ENCODE measurements at places on chromosomes 16 and 17.

GRCh38 chr16:14344945-14345344 lies 273.8 kb downstream of the MRTFB start:
- DNase-seq, result no peak
- H3K27me3 ChIP-seq, result peaks cover 33% of the 10 kb centered on the region
- H3K36me3 ChIP-seq, result no peaks in the 10 kb centered on the region
- no peaks in the 10 kb centered on the region for H3K4me1 ChIP-seq
- H3K4me3 ChIP-seq, result no peak overlapping the region
- H3K27ac ChIP-seq, result no peak overlapping the region

GRCh38 chr17:68343976-68344375 lies 52.7 kb downstream of the ARSG start:
- peak overlapping the region; percentile 93 for H3K27ac ChIP-seq
- no peak for DNase-seq
- peaks cover 4% of the 10 kb centered on the region for H3K36me3 ChIP-seq
- H3K4me1 ChIP-seq, result peaks cover 62% of the 10 kb centered on the region
- peak overlapping the region; percentile 55 for H3K4me3 ChIP-seq

DNA sequence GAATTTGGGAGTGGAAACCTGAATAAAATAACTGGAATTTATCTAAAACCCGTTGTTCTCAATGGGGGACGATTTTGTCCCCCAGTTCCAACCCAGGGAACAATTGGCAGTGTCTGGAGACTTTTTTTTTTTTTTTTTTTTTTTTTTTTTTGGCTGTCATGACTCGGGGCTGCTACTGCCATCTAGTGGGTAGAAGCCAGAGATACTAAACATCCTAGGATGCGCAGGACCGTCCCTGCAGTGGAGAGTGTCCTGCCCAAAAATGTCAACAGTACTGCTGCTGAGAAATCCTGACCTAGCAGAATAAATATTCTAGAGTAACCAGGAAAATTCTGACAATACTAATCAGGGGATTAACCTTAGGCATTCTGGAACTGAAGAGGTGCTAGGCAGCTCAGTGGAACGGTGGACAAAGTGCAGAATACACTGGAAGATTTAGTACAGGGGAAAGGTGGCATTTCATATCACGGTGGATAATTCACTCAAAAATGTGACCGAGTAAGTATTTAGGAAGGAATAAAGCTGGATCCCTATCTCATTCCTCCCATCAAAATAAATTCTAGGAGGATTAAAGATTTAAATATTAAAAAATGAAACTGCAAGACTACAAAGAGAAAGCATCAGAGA lies 107.6 kb downstream of the SPECC1 start:
- H3K4me1 ChIP-seq, result no peaks in the 10 kb centered on the region
- no peak overlapping the region for H3K27ac ChIP-seq
- H3K27me3 ChIP-seq, result peaks cover 4% of the 10 kb centered on the region
- no peak overlapping the region for H3K4me3 ChIP-seq
- H3K36me3 ChIP-seq, result peaks cover 2% of the 10 kb centered on the region

DNA sequence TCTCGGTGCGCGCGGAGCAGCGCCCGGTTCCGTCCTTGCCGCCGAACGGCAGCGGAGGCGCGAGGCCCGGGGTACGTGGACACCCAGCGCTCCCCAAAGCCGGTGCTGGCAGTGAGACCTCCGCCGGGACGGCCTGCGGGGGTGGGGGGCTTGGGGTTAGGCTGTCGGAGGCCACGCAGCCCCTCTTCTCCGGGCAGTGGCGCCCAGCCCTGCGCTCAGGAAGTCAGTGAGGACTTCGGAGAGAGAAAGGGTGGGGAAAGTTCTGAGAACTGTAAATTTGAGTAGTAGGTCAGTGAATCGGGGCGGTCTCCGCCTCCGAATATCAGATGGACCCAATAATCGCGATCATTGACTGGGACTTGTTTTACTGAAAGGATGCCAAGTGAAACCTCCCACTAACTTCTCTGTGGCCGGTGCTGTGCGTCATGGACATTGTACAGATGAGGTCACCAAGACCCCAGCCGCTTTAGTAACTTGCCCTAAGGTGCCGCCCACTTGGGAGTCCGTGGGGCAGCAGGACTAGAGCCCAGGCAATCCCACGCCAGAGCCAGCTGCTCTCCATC lies 468 bp downstream of the IL4R start:
- H3K4me1 ChIP-seq, result peaks cover 48% of the 10 kb centered on the region
- H3K27me3 ChIP-seq, result no peaks in the 10 kb centered on the region
- peak overlapping the region; percentile 96 for H3K27ac ChIP-seq
- DNase-seq, result no peak
- peaks cover 10% of the 10 kb centered on the region for H3K36me3 ChIP-seq

DNA sequence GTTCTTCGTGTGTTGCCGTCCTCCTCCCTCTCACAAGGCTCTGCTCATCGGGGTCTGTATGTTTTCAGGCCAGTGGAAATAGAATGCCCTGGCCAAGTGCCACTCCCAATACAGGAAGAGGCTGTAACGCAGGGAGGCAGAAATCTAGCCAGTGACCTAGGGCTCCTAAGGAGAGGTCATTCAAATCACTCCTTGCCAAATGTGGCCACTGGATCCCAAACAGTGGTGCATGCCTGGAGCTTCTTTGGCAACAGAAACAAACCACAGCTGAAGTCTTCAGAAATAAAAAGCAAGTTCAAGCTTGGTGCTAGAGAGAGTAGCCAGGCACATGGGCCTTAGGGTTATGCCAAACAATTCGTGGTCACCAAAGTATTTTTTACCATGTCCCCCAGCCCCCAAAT lies 66.1 kb downstream of the SMG6 start:
- H3K4me1 ChIP-seq, result peaks cover 10% of the 10 kb centered on the region
- H3K4me3 ChIP-seq, result no peak overlapping the region
- H3K27ac ChIP-seq, result no peak overlapping the region
- no peak for DNase-seq
- H3K36me3 ChIP-seq, result peaks cover 10% of the 10 kb centered on the region
- H3K27me3 ChIP-seq, result no peaks in the 10 kb centered on the region

DNA sequence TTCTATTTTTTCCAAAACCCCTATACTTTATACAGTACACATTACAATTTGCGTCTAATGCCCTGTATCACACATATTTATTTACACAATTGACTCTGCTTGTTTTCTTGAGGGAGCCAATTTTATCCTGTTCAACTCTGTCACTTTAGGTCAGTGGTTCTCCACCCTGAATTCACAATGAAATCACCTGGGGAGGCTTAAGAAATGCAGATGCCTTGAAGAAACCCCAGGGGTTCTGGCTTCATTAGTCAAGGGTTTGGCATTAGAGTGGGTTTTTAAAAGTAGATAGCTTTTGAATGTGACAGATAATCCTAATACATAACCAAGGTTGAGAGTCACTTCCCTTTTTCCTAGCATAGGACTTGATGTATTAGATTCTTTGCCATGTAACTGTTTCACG lies 398.6 kb upstream of the ERCC4 start:
- no peaks in the 10 kb centered on the region for H3K36me3 ChIP-seq
- H3K4me1 ChIP-seq, result no peaks in the 10 kb centered on the region
- no peak overlapping the region for H3K4me3 ChIP-seq
- DNase-seq, result no peak
- no peak overlapping the region for H3K27ac ChIP-seq

DNA sequence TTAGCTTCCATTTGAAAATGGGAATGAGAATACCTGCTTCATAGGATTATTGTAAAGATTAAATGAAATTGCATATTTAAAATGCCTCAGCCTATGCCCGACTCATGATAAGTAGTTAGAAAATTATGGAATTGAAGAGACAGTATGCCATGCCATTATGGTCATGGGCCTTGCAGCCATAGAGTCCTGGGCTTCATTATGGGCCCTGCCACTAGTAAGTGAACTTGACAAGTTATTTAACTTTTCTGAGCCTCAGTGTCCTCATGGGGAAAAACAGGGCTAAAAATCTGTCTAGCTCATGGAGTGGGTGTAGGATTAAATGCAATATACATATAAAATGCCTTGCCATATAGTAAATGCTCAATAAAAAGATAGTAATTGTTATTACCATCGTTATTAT lies 133.2 kb downstream of the NPIPB5 start:
- H3K4me1 ChIP-seq, result no peaks in the 10 kb centered on the region
- H3K4me3 ChIP-seq, result no peak overlapping the region
- no peak for DNase-seq
- H3K36me3 ChIP-seq, result no peaks in the 10 kb centered on the region
- no peaks in the 10 kb centered on the region for H3K27me3 ChIP-seq

- no peak overlapping the region for H3K27ac ChIP-seq
- H3K36me3 ChIP-seq, result no peaks in the 10 kb centered on the region
- no peak for DNase-seq
- H3K27me3 ChIP-seq, result no peaks in the 10 kb centered on the region
- H3K4me1 ChIP-seq, result no peaks in the 10 kb centered on the region
These were observed 6.8 kb upstream of the MPRIP start for GRCh38 chr17:17035490-17035889.

DNA sequence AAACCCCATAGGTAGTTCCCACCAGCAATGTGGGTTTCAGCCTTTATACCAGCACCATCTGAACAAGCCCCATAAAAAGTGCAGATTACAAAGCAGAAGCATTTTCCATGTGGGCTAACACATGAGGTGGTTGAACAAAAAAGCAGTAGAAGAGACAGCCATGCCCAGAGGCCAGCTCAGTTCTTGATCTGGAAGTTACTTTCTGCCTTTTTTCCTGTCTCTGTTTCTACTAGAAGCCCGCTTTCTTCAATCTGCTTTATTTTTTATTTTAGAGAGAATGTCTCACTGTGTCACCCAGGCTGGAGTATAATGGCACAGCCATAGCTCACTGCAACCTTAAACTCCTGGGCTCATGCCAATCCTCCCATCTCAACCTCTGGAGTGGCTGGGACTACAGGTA lies 31.5 kb upstream of the APOH start:
- H3K36me3 ChIP-seq, result no peaks in the 10 kb centered on the region
- H3K4me3 ChIP-seq, result no peak overlapping the region
- H3K27me3 ChIP-seq, result peaks cover 24% of the 10 kb centered on the region
- H3K27ac ChIP-seq, result no peak overlapping the region
- DNase-seq, result no peak

DNA sequence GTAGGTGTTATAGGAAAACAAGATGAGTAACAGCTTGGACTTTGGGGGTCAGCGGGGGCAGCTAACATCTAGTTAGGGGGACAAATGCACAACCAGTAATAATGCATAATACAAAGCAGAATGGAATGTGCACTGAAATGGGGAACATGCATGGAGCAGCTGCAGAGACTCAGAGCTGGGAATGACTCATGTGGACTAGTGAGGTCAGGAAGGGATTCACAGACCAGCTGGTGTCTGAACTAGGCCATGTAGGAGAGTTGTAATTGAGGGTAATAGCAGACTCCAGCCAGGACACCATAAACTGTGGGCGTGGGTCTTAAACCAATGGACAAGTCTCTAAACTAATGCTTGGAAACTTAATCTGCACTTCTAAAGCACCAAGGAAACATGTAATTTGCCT lies 176.8 kb upstream of the ASIC2 start:
- peaks cover 27% of the 10 kb centered on the region for H3K27me3 ChIP-seq
- no peaks in the 10 kb centered on the region for H3K36me3 ChIP-seq
- no peak for DNase-seq
- H3K4me1 ChIP-seq, result no peaks in the 10 kb centered on the region

DNA sequence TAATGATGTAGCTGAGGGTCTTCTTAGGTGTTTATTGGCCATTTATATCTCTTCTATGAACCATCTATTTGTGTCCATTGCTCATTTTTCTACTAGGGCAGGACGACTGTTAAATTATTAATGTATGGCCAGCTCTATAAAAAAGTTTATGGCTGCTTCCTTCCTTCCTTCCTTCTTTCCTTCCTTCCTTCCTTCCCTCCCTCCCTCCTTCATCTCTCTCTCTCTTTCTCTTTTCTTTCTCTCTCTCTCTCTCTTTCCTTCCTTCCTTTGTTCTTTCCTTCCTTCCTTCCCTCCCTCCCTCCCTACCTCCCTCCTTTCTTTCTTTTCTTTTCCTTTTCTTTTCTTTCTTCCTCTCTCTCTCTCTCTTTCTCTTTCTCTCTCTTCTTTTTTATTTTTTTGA lies 17.2 kb upstream of the NDEL1 start:
- no peak overlapping the region for H3K4me3 ChIP-seq
- DNase-seq, result no peak
- no peaks in the 10 kb centered on the region for H3K36me3 ChIP-seq
- peaks cover 1% of the 10 kb centered on the region for H3K4me1 ChIP-seq
- peaks cover 79% of the 10 kb centered on the region for H3K27me3 ChIP-seq

- no peaks in the 10 kb centered on the region for H3K36me3 ChIP-seq
- no peaks in the 10 kb centered on the region for H3K4me1 ChIP-seq
- no peak overlapping the region for H3K4me3 ChIP-seq
- no peak for DNase-seq
- H3K27me3 ChIP-seq, result peaks cover under 1% of the 10 kb centered on the region
These were observed 369.0 kb upstream of the EEF2KMT start for GRCh38 chr16:5466551-5466950.

GRCh38 chr17:81339534-81340296 lies 44.6 kb upstream of the SLC38A10 start:
- H3K36me3 ChIP-seq, result peaks cover 9% of the 10 kb centered on the region
- H3K4me3 ChIP-seq, result no peak overlapping the region
- no peak for DNase-seq
- H3K27me3 ChIP-seq, result peaks cover 67% of the 10 kb centered on the region

DNA sequence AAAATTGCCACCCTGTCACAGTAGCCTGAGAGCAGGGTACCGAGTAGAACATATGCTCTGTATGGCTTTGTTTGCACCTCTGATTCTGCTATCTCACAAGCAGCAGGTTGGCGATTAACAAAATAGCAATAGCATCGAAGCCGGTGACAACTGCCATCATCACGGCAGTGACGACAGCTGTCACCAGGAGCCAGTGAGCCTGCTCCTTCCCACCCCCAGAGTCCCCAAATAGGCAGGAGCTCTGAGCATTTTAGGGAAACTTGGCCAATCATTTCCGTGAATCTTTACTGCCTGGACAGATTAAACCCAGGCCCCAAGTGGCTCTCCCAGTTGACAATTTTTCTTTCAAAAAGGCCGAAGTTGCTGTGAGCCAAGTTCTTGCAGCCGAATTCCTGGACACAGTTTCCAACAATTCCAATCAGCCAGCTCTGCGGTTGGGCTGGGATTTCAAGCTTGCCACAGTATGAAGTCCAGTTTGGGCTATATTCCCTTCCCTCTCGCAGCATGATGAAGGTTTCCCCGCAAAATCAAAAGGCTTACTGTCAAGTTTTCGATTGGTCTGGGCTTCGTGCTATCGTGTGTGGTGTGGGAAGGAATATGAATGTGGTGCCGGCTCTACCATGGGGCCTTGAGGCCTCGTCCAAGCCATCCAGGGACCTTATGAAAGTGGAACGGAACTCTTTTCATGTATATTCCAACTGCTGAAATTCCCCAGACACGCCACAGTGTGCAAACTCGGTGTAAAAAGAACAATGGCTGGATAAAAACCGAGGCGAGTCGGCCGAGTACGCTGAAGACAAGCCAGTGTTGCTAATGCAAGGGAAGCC lies 186.6 kb downstream of the C16orf78 start:
- no peak for DNase-seq
- H3K27ac ChIP-seq, result no peak overlapping the region
- no peaks in the 10 kb centered on the region for H3K27me3 ChIP-seq
- no peaks in the 10 kb centered on the region for H3K36me3 ChIP-seq
- no peaks in the 10 kb centered on the region for H3K4me1 ChIP-seq

DNA sequence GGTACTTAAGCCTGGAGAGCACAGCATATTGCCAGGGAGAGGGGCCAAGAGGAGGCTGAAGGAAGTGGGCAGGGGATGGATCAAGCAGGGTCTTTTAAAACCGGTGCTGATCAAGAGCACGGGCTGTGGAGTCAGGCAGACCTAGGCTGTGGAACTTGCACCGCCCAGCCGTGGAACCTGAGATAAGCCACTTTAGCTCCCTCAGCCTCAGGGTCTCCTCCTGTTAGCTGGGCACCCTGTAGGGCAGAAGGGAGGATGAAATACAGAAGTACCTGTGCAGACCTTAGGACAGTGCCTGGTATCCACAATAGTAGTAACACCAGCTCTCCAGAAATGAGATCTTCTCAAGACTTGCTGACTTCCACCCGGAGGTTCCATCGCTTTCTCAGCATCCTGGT lies 9.3 kb downstream of the ODAD4 start:
- peaks cover 13% of the 10 kb centered on the region for H3K27me3 ChIP-seq
- H3K36me3 ChIP-seq, result no peaks in the 10 kb centered on the region
- no peaks in the 10 kb centered on the region for H3K4me1 ChIP-seq
- no peak for DNase-seq
- no peak overlapping the region for H3K27ac ChIP-seq
